PC-3 (cell line): ENCODE measurements at places on chromosomes 3 and 15. TPM values are rescaled to one million over a fixed set of nuclear protein-coding genes. Genes with fewer than 3 reads are reported as not detected.

- peaks cover 10% of the 10 kb centered on the region for H3K4me1 ChIP-seq
- H3K27me3 ChIP-seq, result no peaks in the 10 kb centered on the region
- H3K27ac ChIP-seq, result no peak overlapping the region
- DNase-seq, result peak; percentile 41
These were observed 53.9 kb upstream of the TTC14 start for GRCh38 chr3:180548050-180548449.

- H3K27ac ChIP-seq, result no peak overlapping the region
- 0 out of 2 replicates have a peak, but pooled peaks cover 3% of the 10 kb centered on the region for H3K36me3 ChIP-seq
- no peak for DNase-seq
- H3K4me3 ChIP-seq, result no peak overlapping the region
- H3K27me3 ChIP-seq, result no peaks in the 10 kb centered on the region
These were observed 11.7 kb upstream of the ATG7 start for GRCh38 chr3:11260460-11260859.

- no peak overlapping the region for H3K27ac ChIP-seq
- H3K27me3 ChIP-seq, result no peaks in the 10 kb centered on the region
- DNase-seq, result no peak
- no peak overlapping the region for H3K4me3 ChIP-seq
- H3K4me1 ChIP-seq, result no peaks in the 10 kb centered on the region
These were observed 86.5 kb downstream of the PRICKLE2 start for GRCh38 chr3:64138656-64139375.

- H3K36me3 ChIP-seq, result no peaks in the 10 kb centered on the region
- peaks cover 12% of the 10 kb centered on the region for H3K4me1 ChIP-seq
- H3K27ac ChIP-seq, result no peak overlapping the region
- H3K27me3 ChIP-seq, result no peaks in the 10 kb centered on the region
- no peak for DNase-seq
- no peak overlapping the region for H3K4me3 ChIP-seq
These were observed 1.1 kb upstream of the LYSMD2 start for GRCh38 chr15:51738553-51738952.

DNA sequence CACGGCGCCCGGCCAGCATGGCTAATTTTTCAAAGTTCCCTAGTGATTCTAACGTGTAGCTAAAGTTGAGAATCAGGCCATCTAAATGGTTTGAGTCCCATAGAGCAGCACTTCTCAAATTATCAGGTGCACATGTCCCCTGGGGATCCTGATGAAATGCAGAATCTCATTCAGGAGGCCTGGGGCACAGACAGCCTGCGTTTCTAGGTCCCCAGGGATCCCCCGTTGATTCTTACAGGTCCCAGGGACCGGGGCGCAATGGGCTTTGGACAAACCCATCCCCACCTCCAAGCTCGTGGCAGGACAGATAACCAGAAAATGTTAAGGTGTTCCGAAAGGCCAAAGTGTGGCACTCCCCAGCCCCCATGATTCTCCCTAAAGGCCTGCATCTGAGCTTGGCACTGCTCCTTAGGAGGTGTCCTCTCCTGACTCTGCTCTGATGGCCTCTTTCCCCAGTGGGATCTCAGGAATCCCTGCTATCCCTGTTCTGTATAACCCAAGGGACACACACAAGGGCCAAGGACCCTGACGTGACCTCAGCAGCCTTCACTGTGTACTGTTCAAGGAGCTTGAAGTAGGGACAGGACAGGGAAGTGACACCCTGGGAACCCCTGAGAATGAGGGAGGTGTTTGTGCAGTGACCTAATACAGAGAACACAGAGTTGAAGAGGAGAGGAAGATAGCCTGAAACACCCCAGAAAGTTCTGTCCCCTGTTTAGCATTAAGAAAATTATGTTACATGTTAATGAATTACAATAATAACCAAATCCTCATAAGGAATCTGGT is 8.0 kb downstream of the LRRK1 start:
- peaks cover 16% of the 10 kb centered on the region for H3K4me1 ChIP-seq
- no peaks in the 10 kb centered on the region; the same call in none of the 2 replicates for H3K36me3 ChIP-seq
- no peak overlapping the region for H3K27ac ChIP-seq

DNA sequence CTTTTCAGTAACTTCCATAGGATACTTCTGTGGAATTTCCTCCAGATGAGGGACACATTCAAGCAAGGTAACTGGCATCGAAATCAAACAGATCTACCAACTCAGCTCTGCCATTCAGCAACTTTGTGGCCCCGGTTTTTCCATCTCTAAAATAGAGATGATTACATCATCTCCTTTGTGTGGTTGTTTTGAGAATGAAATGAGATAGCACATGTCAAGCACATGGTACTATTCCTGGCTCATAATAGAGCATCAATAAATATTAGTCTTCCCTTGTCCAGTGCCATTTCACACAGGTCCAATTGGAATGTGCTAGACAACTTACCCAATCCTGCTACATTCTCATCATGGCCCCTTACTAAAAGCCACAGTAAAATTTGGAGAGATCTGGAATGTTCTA is 24.2 kb upstream of the TM4SF4 start:
- H3K4me3 ChIP-seq, result no peak overlapping the region
- no peaks in the 10 kb centered on the region for H3K27me3 ChIP-seq
- peaks cover 13% of the 10 kb centered on the region for H3K4me1 ChIP-seq
- DNase-seq, result no peak

GRCh38 chr15:43285609-43286037 is 18.9 kb upstream of the TGM5 start:
- peak; percentile 89 for DNase-seq
- H3K27me3 ChIP-seq, result peaks cover 19% of the 10 kb centered on the region; the same call in 1 of the 2 replicates
- H3K4me3 ChIP-seq, result 0 out of 2 replicates have a peak overlapping the region, but pooled peaks have one; percentile 24
- no peak overlapping the region for H3K27ac ChIP-seq
- no peaks in the 10 kb centered on the region; the same call in 1 of the 2 replicates for H3K4me1 ChIP-seq

Gene SETD2
- 23.6 and 24.1 TPM in 2 replicates for total RNA-seq

DNA sequence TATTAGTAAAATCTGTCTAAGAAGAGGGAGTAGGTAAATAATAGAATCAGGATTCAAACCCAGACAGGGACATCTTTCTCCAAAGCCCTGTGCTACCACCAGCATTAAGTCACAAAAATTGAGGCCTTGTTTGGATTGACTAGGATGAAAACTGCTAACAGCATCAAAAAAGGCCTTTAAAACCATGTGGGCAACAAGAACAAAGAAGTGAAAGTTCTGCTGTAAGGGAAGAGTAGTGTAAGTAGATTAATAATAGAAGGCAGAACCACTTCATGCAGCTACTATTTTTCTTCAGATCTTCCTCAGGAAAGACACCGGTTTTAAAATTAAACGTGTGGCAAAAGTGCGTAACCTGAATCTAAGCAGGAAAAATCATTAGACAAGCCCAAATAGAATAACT is 15.3 kb upstream of the KBTBD12 start:
- no peaks in the 10 kb centered on the region for H3K27me3 ChIP-seq
- DNase-seq, result no peak
- no peaks in the 10 kb centered on the region for H3K4me1 ChIP-seq
- no peaks in the 10 kb centered on the region for H3K36me3 ChIP-seq

- DNase-seq, result no peak
- no peaks in the 10 kb centered on the region for H3K4me1 ChIP-seq
- no peaks in the 10 kb centered on the region for H3K36me3 ChIP-seq
- no peak overlapping the region for H3K27ac ChIP-seq
- no peaks in the 10 kb centered on the region for H3K27me3 ChIP-seq
These were observed 6.7 kb upstream of the ZNF609 start for GRCh38 chr15:64453689-64454037.

- peaks cover 39% of the 10 kb centered on the region for H3K27me3 ChIP-seq
- no peaks in the 10 kb centered on the region for H3K4me1 ChIP-seq
- no peak overlapping the region for H3K4me3 ChIP-seq
- no peaks in the 10 kb centered on the region for H3K36me3 ChIP-seq
- DNase-seq, result no peak
- no peak overlapping the region for H3K27ac ChIP-seq
These were observed 215.6 kb upstream of the AZI2 start for GRCh38 chr3:28564211-28564610.

GRCh38 chr3:14265246-14265962 is 86.8 kb downstream of the LSM3 start:
- H3K27ac ChIP-seq, result no peak overlapping the region
- no peaks in the 10 kb centered on the region for H3K36me3 ChIP-seq
- DNase-seq, result peak; percentile 90
- H3K4me3 ChIP-seq, result no peak overlapping the region

- H3K27me3 ChIP-seq, result peaks cover 96% of the 10 kb centered on the region
- H3K4me1 ChIP-seq, result no peaks in the 10 kb centered on the region
- no peak overlapping the region for H3K4me3 ChIP-seq
- DNase-seq, result no peak
- no peak overlapping the region for H3K27ac ChIP-seq
These were observed 45.5 kb downstream of the ZIC4 start for GRCh38 chr3:147360646-147361453.

GRCh38 chr3:51391566-51392354 is 675 bp downstream of the RBM15B start:
- H3K27me3 ChIP-seq, result no peaks in the 10 kb centered on the region
- peaks cover 41% of the 10 kb centered on the region for H3K4me1 ChIP-seq
- peak overlapping the region; percentile 73 for H3K4me3 ChIP-seq
- DNase-seq, result peak; percentile 13
- peaks cover 75% of the 10 kb centered on the region for H3K36me3 ChIP-seq
- peak overlapping the region; percentile 38; the same call in 1 of the 2 replicates for H3K27ac ChIP-seq

- H3K27ac ChIP-seq, result no peak overlapping the region
- H3K36me3 ChIP-seq, result no peaks in the 10 kb centered on the region
- no peaks in the 10 kb centered on the region for H3K27me3 ChIP-seq
- H3K4me1 ChIP-seq, result no peaks in the 10 kb centered on the region
- H3K4me3 ChIP-seq, result no peak overlapping the region
These were observed 416.1 kb upstream of the LMCD1 start for GRCh38 chr3:8085498-8085897.

Gene GOLGA8T
- total RNA-seq, result 0.15 TPM in 1 of 2 replicates, not detected in the other

Gene RRP9
- 95.0 and 112 TPM in 2 replicates for total RNA-seq

DNA sequence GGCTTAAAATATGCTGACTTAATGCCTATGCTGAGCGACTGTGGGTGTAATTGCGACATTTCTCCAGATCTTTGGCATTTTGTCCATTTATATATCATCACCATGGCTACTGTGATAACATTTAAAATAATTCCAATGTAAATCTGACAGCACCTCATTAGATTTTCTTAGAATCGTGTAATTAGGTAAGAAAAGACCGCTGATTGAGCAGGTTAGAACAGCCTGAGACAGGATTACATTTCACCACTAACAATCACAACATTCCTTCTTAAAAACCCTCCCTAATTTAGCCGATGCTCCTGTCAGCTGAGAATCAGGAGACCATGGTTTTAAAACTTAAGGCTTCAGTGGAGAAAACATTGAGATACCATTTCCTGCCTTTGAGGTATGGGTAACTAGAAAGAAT is 455.3 kb upstream of the PDZRN3 start:
- no peak overlapping the region for H3K27ac ChIP-seq
- H3K36me3 ChIP-seq, result no peaks in the 10 kb centered on the region
- no peaks in the 10 kb centered on the region for H3K4me1 ChIP-seq
- H3K27me3 ChIP-seq, result no peaks in the 10 kb centered on the region
- H3K4me3 ChIP-seq, result no peak overlapping the region
- DNase-seq, result no peak

Gene MFGE8
- total RNA-seq, result 32.0 and 34.2 TPM in 2 replicates

DNA sequence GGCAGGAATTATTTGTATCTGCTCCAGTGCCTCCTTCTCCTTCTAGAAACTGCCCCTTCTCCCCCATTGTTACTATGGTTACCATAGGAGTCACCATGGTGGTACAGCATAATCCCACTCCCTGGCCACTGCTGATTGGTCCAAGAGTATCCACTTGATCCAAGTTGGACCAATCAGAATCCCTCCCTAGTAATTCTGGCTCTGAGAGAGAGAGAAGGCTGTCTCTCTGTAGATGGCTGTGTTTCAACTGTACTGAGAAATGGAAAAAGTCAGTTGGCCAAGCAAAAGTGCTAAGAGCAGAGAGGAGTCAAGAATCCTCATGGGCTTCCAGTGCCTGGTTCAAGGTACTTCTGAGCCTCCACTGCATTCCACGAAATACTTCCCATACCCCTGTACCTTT is 120.6 kb upstream of the SPATA12 start:
- H3K36me3 ChIP-seq, result no peaks in the 10 kb centered on the region
- H3K4me1 ChIP-seq, result peaks cover 4% of the 10 kb centered on the region; the same call in 1 of the 2 replicates
- no peak overlapping the region for H3K27ac ChIP-seq
- no peak for DNase-seq
- no peak overlapping the region for H3K4me3 ChIP-seq

DNA sequence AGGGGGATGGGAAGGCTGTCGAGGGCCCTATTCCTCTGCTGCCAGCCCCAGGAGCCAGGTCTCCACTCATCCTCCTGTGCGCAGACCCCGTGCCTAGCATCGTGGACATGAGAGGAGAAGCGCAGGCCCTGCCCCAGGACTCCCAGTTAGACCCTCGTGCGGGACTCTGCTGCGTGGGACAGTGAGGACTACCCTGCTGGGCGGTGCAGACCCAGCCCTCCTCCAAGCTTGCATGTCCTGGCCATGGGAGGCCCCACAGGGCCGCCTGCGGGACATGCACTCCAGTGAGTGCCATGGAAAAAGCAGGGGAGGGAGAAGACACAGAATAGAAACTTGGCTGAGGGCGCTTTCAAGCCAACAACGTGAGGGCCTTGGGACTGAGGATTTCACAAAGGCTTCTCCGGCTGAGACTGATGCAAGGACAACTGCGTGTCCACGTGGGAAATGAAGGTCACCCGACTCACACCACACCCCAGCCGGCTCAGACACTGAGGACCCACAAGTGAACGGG is 62.6 kb upstream of the IQSEC1 start:
- no peak for DNase-seq
- no peaks in the 10 kb centered on the region for H3K36me3 ChIP-seq
- H3K27ac ChIP-seq, result no peak overlapping the region
- no peak overlapping the region for H3K4me3 ChIP-seq
- no peaks in the 10 kb centered on the region for H3K4me1 ChIP-seq

GRCh38 chr15:97962263-97962662 is 1.8 kb downstream of the ARRDC4 start:
- H3K36me3 ChIP-seq, result 0 out of 2 replicates have a peak, but pooled peaks cover 6% of the 10 kb centered on the region
- peak overlapping the region; percentile 77 for H3K4me3 ChIP-seq
- H3K4me1 ChIP-seq, result peaks cover 19% of the 10 kb centered on the region
- no peak overlapping the region for H3K27ac ChIP-seq
- no peak for DNase-seq

DNA sequence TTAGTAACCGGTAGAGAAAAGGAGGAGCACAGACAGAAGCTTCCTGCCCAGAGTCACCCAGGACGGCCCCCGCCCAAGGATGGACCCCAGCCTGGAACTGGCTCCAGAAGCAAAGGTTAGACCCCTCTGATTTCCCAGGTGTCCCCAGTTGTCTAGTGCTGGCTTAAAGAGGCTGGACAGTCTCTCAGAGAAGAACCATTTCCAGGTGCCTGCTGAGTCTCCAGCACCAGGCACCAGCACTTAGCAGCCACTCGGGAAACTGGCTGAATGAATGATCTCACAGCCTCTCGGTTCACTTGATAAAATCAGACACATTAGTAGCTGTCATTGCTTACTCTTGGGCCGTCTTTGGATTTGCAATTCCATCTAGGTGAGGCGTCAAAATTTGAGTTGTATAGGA is 139.7 kb upstream of the HES1 start:
- no peaks in the 10 kb centered on the region for H3K27me3 ChIP-seq
- H3K27ac ChIP-seq, result no peak overlapping the region
- no peaks in the 10 kb centered on the region for H3K36me3 ChIP-seq
- no peak overlapping the region for H3K4me3 ChIP-seq

Gene NRG4
- total RNA-seq, result 2.8 and 3.1 TPM in 2 replicates

GRCh38 chr3:10008588-10009344 is 17.5 kb upstream of the FANCD2 start:
- peaks cover 2% of the 10 kb centered on the region; the same call in 1 of the 2 replicates for H3K36me3 ChIP-seq
- H3K27ac ChIP-seq, result no peak overlapping the region
- peaks cover 19% of the 10 kb centered on the region for H3K4me1 ChIP-seq
- H3K27me3 ChIP-seq, result no peaks in the 10 kb centered on the region
- H3K4me3 ChIP-seq, result peak overlapping the region; percentile 69
- DNase-seq, result peak; percentile 86

GRCh38 chr3:60580809-60581208 is 670.4 kb downstream of the FHIT start:
- no peak overlapping the region for H3K4me3 ChIP-seq
- H3K36me3 ChIP-seq, result no peaks in the 10 kb centered on the region
- H3K27me3 ChIP-seq, result no peaks in the 10 kb centered on the region
- no peak for DNase-seq
- H3K27ac ChIP-seq, result no peak overlapping the region
- peaks cover 8% of the 10 kb centered on the region; the same call in 1 of the 2 replicates for H3K4me1 ChIP-seq
